ENCODE measurements at places on chromosomes 2 and 18.
A peak's percentile ranks its signal among the peaks of the same experiment; 100 is the strongest.

GRCh38 chr2:17495590-17495989, 22.6 kb downstream of the RAD51AP2 start:
- DNase-seq = no peak

DNA sequence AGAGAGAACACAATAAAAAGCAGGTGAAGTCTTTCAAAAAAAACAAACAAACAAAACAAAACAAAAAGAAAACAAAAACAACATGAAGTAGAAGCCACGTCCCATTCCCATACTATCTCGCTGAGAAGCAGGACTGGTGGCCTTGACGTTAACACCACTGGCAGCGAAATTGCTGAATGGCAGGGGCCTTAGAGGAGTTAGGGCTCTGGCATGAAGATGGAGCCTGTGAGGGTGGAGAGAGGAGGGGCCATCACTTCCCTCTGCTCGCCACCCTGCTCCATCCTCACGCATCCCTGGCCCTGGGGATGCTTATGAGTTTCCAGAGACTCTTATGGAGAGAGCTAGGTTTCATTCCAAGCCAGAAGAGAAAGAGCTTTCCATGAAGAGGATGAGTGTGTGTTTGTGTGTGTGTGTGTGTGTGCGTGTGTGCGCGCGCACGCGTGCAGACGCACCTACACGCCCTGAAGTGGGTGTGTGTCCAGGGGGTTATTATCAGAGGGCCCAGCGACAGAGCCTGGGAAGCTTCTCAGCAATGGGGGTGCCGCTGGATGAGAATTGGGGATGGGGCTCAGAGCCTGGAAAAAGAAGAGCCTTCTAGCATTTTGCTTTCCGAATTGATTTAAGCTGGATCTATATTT, 20.4 kb upstream of the IMPA2 start:
- DNase-seq = no peak

- no peak for DNase-seq
Measured at GRCh38 chr2:74551530-74551929, 2.2 kb downstream of the LOXL3 start.

- DNase-seq = no peak
Measured at GRCh38 chr2:186532891-186533290, 46.8 kb downstream of the ZC3H15 start.

DNA sequence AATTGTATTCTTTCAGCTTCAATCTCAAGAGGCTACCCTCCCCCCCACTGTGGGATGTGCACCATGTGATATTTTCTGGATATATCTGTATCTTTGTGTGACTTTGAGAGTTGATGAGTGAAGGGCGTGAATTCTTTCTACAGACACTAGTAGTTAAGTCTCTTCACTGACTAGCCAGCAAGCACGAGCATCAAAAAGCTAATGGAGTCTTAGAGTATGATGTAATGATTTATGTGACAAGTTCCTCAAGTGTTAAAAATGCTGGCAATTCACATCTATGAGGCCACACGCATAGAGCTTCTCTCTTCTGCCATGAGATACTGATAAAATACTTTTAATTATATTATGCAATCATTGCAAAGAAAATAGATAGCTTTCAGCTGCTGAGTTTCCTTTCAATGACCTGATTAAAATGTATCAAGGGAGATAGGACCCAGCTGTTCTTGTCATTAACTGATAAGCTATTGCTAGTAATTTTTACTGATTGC, 304.8 kb downstream of the TRIB2 start:
- DNase-seq = no peak

GRCh38 chr18:35581898-35582641, 530 bp downstream of the GALNT1 start:
- peak; percentile 41 for DNase-seq

DNA sequence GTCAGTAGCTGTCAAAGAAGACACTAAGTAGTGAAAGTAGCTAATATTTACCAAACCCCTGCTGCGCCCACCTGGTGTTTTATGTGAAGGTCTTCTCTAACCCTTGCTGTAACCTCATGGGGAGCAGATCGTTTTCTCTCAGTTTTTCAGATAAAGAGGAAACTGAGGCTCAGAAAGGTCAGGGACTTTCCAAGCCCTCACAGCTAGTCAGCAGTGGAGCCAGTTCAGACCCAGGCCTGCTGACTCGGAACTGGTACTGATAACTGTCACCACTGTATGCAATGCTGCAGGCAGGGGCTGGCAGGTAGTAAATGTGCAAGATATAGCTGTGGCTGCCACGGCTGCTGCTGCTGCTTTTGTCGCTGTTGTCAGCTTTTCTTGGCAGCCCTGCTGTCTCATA, 69.1 kb downstream of the LRRFIP1 start:
- peak; percentile 76 for DNase-seq

- DNase-seq = no peak
Measured at GRCh38 chr18:80252136-80252535, 4.8 kb upstream of the PARD6G start.

- no peak for DNase-seq
Measured at GRCh38 chr2:83686863-83687262, 772.2 kb downstream of the SUCLG1 start.

GRCh38 chr2:196592331-196592910, 47.1 kb upstream of the CCDC150 start:
- peak; percentile 17 for DNase-seq

- no peak for DNase-seq
Measured at GRCh38 chr2:239589833-239590232, 189.0 kb upstream of the HDAC4 start.

- no peak for DNase-seq
Measured at GRCh38 chr18:35104391-35105051, 63.3 kb downstream of the MAPRE2 start.

DNA sequence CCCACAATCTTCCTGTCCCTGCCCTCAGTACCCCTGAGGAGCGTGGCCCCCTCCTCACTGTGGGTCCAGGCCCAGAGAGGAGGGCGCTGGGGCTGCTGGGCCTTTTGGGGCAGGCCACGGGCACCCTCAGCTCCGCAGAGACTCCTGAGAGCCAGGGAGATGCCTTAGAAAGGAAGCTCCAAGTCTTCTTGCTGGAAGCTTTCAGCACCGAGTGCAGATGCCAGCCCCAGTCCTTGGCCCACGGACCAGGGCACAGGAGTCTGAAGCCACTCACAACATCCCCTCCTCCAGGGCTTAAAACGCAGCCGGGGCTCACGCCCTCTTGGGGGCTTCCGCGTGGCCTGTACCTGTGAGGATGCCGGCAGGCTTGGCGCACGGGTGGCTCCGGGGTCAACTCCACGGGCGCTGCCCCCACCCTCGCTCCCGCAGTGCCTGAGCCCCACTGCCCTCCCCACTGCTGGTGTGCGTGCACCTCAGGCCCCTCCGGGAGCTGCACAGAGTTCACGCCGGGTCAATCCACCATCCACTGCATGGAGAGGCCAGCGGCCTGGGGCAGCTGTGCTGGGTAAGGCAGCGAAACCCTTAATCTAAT, 72.1 kb upstream of the CTDP1 start:
- no peak for DNase-seq

- no peak for DNase-seq
Measured at GRCh38 chr18:68679528-68679927, 35.4 kb downstream of the TMX3 start.

DNA sequence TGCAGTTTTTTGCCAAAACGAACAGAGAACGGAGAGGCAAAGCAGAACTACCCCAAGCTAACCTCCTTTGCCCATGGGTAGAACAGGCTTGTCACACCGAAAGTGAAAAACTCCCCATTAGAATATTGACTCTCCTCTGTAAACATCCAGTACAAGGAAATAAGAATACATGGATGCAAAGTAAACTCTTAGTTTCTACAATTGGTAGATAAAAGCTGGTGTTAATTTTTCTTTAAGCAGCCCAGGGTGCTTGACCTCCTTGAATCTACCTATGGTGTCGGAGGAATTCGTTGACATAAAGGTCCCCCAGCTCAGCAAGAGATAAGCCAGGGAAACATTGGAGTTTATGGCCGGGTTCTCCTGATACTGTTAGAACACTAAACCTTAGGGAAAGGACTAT, 48.4 kb upstream of the DSG1 start:
- DNase-seq = no peak

DNA sequence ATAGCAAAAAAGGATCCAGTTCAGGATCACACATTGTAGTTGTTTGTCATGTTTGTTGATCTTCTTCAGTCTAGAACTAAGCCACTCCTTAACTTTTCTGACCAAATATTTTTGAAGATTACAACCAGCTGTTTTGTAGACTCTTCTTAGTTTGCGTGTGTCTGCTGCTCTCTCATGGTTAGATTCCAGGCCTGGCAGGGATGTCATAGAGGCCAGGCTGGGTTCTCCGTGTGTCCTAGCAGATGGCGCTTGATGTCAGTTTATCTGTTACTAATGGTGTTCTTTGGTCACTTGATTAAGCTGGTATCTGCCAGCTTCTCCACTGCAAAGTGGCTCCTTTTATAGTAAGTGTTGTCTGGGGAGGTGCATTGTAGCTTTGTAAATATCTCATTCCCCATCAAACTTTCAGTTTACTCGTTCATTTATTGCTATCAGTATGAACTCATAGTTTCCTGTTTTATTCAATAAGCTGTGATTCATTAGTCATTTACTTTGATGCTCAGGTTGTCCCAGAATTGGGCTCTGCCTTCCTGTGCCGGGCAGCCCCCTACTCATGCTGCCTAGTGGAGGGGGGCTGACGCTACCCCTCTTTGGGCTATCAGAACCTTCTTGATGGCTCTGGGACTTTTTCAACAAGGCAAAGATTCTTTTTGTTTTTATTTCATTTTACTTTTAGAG, 42.1 kb downstream of the GRHL1 start:
- peak; percentile 31 for DNase-seq

DNA sequence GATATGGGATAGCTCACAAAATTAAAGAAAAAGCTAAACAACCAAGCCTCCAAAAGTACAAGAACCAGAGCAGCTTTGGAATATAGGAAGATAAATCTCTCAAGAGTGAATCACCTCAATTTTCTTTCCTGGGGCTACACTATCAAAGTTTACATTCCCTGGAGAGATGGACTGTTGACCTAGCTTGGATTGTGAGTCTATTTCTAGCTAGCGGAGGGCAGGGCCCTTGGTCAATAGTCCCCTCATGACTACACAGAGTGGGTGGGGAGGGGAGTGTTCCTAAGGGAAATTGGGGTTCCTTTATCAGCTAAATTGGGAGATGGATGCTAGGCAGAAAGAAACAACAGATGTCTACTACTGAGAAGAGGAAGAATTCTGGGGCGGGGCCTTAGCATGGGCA, 29.9 kb upstream of the EIF2AK3 start:
- no peak for DNase-seq

GRCh38 chr2:179455824-179456223, 191.2 kb upstream of the SESTD1 start:
- DNase-seq = no peak

DNA sequence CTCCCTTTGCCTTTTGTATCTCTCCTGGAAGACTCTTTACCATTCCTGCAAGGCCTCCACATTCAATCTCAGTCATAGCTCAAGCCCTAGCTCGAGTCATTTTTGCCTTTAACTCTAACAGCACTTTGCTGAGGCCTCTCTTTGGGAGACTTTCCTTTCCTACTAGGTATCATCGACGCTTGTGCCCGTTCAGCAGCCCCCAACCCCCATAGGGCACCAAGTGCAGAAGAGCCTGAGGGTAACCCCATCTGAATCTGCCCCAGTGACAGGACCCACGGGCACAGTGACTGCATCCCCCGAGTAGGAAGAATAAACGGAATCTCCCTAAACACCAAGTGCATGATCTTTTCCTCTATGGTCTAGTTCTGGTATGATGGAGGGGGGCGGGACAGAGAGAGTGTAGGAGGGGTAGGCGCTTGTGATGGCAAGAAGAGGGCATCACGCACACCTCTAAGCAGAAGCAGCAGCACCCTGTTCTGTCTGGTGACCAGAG, 66.3 kb downstream of the UXS1 start:
- no peak for DNase-seq

DNA sequence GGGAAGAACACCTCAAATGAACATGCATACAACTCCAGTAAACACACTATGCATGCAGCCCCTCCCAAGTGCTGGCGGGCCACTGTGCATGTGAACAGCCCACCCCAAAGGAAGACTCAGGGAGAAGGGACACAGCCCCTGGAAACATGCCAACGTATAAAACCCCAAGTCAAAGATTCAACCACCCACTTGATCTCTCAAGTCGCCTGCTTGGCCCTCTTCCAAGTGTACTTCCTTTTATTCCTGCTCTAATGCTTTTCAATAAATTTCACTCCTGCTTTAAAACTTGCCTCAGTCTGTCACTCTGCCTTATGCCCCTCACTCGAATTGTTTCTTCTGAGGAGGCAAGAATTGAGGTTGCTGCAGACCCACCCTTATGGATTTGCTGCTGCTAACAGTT, 139.1 kb downstream of the C1D start:
- no peak for DNase-seq

DNA sequence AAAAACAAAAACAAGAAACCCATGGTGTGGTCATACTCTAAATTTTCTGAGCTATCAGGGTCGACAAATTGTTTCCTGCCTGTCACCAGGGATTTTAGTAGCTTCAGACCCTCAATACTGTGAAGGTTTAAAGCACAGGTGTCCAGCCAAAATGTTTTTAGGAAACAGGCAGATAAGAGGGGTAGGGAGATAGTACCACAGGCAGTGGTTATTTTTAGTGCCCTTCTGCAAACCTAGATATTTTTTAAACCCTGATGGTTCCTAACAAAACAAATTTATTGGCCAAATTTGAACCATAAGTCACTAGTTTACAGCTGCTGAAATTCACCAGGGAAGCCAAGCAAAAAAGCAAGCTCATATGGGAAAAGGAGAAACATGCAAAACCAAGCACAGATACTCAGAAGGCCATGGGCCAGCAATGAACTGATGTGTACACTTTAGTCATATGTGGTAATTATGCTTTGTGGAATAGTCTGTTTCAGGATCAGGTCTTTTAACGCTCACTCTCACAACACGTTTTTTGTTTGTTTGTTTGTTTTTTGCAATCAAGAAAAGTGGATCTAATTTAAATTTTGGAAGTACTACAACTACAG, 156.8 kb upstream of the STK17B start:
- DNase-seq = no peak

- DNase-seq = no peak
Measured at GRCh38 chr2:8550481-8550880, 131.4 kb upstream of the ID2 start.

- peak; percentile 21 for DNase-seq
Measured at GRCh38 chr2:207239754-207240494, 74.2 kb upstream of the KLF7 start.

GRCh38 chr18:7614042-7614441, 46.9 kb downstream of the PTPRM start:
- no peak for DNase-seq

Data from activated CD4-positive, alpha-beta T cell treated with anti-CD3 and anti-CD28 coated beads for 36 hours (primary cell).